ENCODE measurements at places on chromosomes 13 and 19.

DNA sequence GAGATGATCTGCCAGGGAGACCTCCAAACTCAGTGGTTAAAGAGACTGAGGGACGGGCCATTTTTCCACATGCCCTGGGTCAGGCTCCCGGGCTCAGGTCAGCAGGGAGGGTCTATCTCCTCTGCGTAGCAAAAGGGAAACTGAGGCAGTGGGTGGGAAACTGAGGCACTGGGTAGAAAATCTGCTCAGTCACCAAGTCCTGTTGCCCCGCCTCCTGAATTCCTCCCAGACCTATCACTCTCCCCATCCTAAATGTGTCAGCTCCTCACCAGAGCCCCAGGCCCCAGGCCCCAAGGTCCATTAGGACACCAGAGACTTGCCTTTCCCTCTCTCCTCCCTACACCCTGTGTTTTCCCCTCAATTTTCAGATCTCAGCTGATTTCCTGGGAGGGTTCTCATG is 2.4 kb downstream of the CD320 start:
- no peak for DNase-seq

GRCh38 chr13:42747399-42747873 is 33.9 kb upstream of the FAM216B start:
- DNase-seq = no peak

- DNase-seq = no peak
Measured at GRCh38 chr13:99276706-99277105, 18.5 kb upstream of the GPR18 start.

- no peak for DNase-seq
Measured at GRCh38 chr13:61672756-61673155, 257.1 kb upstream of the PCDH20 start.

DNA sequence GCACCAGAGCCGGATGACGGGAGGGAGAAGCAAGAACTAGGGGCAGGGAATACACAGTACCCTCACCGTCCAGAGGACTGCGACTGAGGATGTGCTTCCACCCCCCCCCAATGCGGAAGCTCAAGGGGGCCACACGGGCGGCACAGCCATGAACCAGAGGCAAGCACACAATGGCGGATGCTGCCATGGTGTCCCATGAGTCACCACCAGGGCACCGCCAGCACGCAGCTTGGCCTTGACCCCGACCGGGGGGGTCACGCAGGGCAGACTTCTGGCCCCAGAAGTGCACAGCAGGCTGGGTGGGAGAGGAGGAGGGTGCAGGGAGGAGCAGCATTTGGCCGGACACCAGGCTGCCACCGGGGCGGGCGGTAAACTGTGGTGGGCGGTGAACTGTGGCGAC is 83.5 kb upstream of the ZNF254 start:
- DNase-seq = no peak

GRCh38 chr13:113049981-113050380 is 55.6 kb upstream of the F7 start:
- no peak for DNase-seq

GRCh38 chr19:6066661-6067646 is 43.3 kb downstream of the RFX2 start:
- no peak for DNase-seq

All from T-helper 2 cell (primary cell).